ENCODE measurements at places on chromosomes 1 and 21. TPM values are rescaled to one million over a fixed set of nuclear protein-coding genes. Genes with fewer than 3 reads are reported as not detected.

Gene GJA9
- 1.7 TPM for total RNA-seq

Gene FCRL2
- 0.10 TPM for total RNA-seq

Gene RGS8
- total RNA-seq: not detected

Gene LYPD8
- total RNA-seq: 40.8 TPM

Gene AMIGO1
- 2.5 TPM for total RNA-seq

- H3K36me3 ChIP-seq: no peaks in the 10 kb centered on the region
- H3K4me1 ChIP-seq: peaks cover 8% of the 10 kb centered on the region
- peak overlapping the region; percentile 88 for H3K27ac ChIP-seq
- no peaks in the 10 kb centered on the region for H3K27me3 ChIP-seq
- H3K4me3 ChIP-seq: peak overlapping the region; percentile 62
- peak; percentile 28 for DNase-seq
Measured at GRCh38 chr1:165629848-165630628, 996 bp upstream of the MGST3 start.

DNA sequence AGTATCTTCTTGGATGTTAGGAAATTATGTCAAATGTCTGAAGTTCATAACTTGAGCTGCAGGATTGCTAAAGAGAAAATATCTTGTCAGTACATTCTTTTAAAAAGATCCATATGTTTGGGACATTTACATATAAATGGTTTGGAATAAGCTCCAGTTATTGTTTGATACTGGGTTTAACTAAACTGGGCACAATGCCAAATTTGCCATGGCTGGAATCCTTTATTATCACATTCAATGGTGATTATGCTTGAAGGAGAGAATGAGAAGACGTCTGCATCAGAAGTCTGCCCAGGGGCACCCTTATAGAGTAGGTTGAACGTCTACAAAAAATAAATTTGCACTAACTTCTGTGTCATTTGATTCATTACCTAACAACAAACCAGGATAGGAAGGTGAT is 652.5 kb downstream of the AMY1C start:
- no peaks in the 10 kb centered on the region for H3K4me1 ChIP-seq
- H3K36me3 ChIP-seq: no peaks in the 10 kb centered on the region
- H3K4me3 ChIP-seq: no peak overlapping the region
- H3K27ac ChIP-seq: no peak overlapping the region

DNA sequence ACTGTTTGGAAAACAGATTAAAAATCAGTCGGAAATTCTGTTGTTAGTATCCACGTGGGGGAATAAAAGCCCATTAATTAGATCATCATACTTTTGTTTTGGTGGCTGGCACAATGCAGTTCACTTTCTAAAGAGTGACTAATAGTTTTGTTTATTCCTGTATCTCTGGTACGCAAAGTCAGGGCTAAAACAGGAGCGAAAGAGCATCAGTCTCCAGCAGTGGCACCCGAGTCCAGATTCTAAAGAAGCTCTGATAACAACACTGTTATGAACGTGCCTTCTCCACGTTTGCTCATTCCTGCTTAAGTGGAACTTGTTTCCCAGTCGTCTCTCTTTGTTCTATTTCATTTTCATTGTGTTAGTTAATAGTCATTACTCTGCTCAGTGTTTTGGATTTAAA is 69.6 kb downstream of the HSPA13 start:
- H3K4me3 ChIP-seq: no peak overlapping the region
- DNase-seq: no peak
- no peaks in the 10 kb centered on the region for H3K4me1 ChIP-seq
- no peaks in the 10 kb centered on the region for H3K27me3 ChIP-seq
- H3K36me3 ChIP-seq: no peaks in the 10 kb centered on the region
- H3K27ac ChIP-seq: no peak overlapping the region

DNA sequence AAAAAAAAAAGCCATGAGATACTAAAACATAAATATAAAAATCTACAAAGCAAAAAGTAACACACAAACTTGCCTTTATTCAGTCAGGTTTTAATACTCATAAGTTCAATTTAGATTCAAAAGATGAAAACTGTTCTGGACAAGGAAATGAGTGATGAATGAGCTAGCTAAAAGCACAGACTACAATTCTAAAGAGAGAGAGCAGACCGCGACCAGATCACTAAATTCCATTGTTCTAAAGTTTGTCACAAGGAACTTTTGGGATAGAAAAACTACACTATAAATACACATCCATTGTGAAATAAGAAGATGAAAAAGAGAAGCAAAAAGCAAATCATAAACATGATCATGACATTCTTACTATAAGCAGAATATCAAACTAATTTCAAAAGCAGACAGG is 1.7 kb downstream of the ODF2L start:
- H3K4me1 ChIP-seq: no peaks in the 10 kb centered on the region
- H3K4me3 ChIP-seq: no peak overlapping the region
- no peak for DNase-seq
- no peaks in the 10 kb centered on the region for H3K27me3 ChIP-seq
- no peaks in the 10 kb centered on the region for H3K36me3 ChIP-seq
- H3K27ac ChIP-seq: no peak overlapping the region

DNA sequence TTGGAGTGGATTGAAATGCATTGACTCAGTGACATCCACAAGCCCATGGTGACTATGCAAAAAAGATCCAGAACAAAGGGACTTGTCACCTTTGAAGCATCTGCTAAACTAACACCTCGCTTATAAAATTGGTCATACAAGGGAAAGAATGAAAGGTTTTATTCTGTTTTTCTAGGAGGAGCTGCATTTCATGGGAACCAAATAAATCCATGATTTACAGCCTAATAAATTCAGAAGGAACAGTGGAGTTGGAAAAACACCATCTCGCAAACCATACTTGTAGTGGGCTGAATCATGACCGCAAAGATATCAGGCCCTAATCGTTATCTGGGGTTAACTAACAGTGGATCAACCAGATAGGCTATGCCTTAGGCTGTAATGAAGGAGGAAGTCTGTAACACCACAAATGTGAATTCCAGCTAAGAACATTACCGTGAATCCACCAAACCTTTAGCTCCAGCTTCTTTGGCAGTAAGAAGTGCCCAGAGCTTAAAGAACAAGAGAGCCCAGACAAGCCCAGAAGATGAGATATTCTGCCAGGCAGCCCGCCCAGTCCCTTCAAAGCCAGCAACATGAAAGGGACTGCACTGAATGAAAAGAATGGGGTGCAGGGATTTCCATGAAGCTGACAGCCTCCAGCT is 27.4 kb downstream of the RSPH1 start:
- DNase-seq: no peak
- H3K27me3 ChIP-seq: no peaks in the 10 kb centered on the region
- no peak overlapping the region for H3K4me3 ChIP-seq
- no peaks in the 10 kb centered on the region for H3K36me3 ChIP-seq
- H3K27ac ChIP-seq: peak overlapping the region; percentile 82

- H3K27me3 ChIP-seq: no peaks in the 10 kb centered on the region
- no peak overlapping the region for H3K27ac ChIP-seq
- no peak for DNase-seq
- H3K4me1 ChIP-seq: no peaks in the 10 kb centered on the region
Measured at GRCh38 chr21:36732761-36733160, 33.8 kb downstream of the SIM2 start.

DNA sequence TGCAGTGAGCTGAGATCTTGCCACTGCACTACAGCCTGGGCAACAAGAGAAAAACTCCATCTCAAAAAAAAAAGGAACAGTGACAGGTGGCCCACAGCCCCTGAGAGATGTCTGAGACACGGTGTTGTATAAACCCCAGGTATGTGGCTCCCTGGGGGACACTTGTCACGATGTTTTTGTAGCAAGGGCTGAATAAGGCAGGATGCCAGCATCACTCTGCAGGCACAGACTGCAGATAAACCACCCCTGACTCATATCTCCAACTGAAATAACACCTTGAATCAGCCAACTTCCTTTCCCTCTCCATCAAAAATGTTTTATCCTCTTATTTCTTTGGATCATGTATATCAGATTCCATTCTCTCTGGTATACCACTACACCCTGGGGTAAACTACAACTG is 52.5 kb downstream of the NMNAT2 start:
- no peaks in the 10 kb centered on the region for H3K36me3 ChIP-seq
- DNase-seq: no peak
- H3K27ac ChIP-seq: no peak overlapping the region
- H3K4me3 ChIP-seq: no peak overlapping the region

- no peak overlapping the region for H3K4me3 ChIP-seq
- no peak overlapping the region for H3K27ac ChIP-seq
- no peaks in the 10 kb centered on the region for H3K27me3 ChIP-seq
Measured at GRCh38 chr21:23398726-23399125, 2208.6 kb downstream of the MRPL39 start.

DNA sequence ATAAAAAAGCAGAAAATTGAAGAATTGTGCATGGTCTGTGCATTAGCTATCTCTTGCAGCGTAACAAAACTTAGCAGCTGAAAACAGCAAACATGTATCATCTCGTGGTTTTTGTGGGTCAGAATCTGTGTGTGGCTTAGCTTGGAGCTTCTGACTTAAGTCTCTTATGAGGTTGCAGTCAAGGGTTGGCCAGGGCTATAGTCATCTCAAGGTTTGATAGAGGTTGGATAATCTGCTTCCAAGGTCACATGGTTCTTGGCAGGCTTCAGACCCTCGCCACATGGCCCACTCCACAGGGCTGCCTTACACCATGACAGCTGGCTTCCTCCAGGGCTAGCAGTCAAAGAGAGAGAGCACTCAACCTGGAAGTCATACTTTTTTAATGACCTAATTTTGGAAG is 35.9 kb downstream of the CNST start:
- H3K4me1 ChIP-seq: no peaks in the 10 kb centered on the region
- no peak for DNase-seq
- no peaks in the 10 kb centered on the region for H3K27me3 ChIP-seq
- H3K27ac ChIP-seq: no peak overlapping the region
- no peaks in the 10 kb centered on the region for H3K36me3 ChIP-seq

DNA sequence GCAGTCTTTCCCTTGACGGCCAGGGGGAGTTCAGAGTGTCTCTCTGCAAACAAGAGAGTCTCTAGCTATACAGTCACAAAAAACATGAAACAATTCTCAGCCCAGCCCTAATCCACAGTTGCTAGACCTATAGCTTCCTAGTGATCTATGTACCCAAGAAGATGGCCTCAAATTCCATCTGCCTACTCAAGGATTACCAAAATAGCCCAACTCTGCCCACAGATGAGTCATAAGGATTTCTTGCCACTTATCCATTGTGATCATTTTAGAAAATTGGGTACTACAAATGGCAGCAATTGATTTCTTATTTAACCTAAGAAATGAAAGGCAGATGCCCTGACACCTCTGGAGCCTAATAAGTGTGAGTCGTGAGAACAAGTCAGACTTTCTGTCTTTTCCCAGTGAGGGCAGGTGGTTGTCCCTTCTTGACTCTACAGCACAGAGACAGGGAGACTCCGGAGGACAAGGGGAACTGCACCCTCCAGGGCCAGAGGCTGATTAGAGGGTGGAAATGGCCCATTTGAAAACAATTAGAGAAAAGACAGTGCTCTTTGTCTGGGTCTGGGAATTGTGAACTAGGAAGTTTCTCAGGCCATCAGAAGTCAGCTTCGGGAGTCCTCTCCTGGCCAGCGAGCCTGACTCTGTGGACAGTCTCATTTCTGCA is 65.4 kb downstream of the ABCA4 start:
- DNase-seq: no peak
- H3K36me3 ChIP-seq: no peaks in the 10 kb centered on the region

GRCh38 chr1:229012823-229013222 is 258.1 kb upstream of the RAB4A start:
- no peak overlapping the region for H3K4me3 ChIP-seq
- H3K36me3 ChIP-seq: no peaks in the 10 kb centered on the region
- no peak overlapping the region for H3K27ac ChIP-seq
- H3K4me1 ChIP-seq: no peaks in the 10 kb centered on the region
- no peaks in the 10 kb centered on the region for H3K27me3 ChIP-seq
- no peak for DNase-seq

- H3K27ac ChIP-seq: no peak overlapping the region
- no peaks in the 10 kb centered on the region for H3K36me3 ChIP-seq
- no peak for DNase-seq
- no peaks in the 10 kb centered on the region for H3K4me1 ChIP-seq
Measured at GRCh38 chr1:2088458-2088857, 38.2 kb downstream of the PRKCZ start.

DNA sequence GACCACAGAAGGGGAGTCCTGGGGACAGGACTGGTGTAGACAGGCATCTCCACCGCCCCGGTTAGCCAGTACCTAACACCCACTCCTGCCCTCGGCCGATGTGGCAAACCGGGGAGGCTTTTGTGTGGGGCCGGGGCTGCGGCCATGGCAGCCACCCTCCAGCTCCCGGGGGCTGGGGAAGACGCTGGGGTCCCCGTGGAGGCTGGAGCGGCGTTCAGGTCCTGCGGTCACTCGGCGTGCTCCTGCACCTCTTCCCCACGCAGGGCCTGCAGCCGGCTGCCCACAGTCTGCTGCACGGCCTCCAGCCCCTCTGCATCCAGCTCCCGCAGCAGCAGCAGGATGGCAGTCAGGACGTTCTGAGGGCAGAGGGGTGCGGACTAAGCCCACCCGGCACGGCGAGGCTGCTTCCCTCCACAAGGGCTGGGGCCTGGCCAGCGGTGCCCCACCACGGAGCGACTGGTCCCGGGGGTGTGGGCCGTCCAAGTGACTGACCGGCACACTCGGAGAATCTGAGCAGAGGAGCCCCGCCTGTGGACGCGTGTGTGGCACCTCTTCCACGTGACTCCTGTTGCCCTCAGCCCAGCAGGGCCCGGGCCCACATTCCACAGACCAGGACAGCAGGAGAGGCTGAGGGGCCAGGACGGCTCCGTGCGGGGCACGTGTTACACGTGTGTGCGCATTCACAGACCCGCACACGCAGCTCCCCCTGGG is 9.1 kb downstream of the CFAP410 start:
- no peaks in the 10 kb centered on the region for H3K36me3 ChIP-seq
- H3K27me3 ChIP-seq: no peaks in the 10 kb centered on the region
- no peaks in the 10 kb centered on the region for H3K4me1 ChIP-seq
- H3K27ac ChIP-seq: no peak overlapping the region

DNA sequence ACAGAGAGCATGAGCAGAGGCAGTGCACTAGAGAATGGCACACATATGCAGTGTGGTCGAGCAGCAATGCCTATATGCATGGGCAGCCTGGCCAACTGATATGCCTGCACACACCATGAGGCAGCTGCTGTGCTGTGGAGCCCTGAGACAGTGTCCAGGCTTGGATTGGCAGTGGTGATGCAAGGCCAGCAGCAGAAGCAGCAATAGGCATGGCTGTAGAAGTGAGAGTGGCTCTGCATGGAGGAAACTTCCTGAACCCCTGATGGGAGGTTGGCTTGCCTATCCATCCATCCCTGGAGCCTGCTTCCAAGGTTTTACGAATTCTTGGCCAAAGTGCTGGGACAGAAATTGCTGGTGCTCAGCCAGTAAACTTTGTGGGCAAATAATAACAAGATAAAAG is 89.7 kb downstream of the DIRAS3 start:
- H3K27me3 ChIP-seq: no peaks in the 10 kb centered on the region
- no peak for DNase-seq
- H3K27ac ChIP-seq: no peak overlapping the region
- no peaks in the 10 kb centered on the region for H3K4me1 ChIP-seq

GRCh38 chr1:84585803-84586202 is 11.6 kb upstream of the CTBS start:
- H3K4me3 ChIP-seq: no peak overlapping the region
- no peak for DNase-seq
- H3K27me3 ChIP-seq: no peaks in the 10 kb centered on the region
- no peaks in the 10 kb centered on the region for H3K36me3 ChIP-seq
- H3K4me1 ChIP-seq: no peaks in the 10 kb centered on the region
- no peak overlapping the region for H3K27ac ChIP-seq

GRCh38 chr1:28039341-28039740 is 49.1 kb downstream of the EYA3 start:
- H3K4me3 ChIP-seq: no peak overlapping the region
- no peaks in the 10 kb centered on the region for H3K4me1 ChIP-seq
- no peak overlapping the region for H3K27ac ChIP-seq
- no peaks in the 10 kb centered on the region for H3K27me3 ChIP-seq
- no peaks in the 10 kb centered on the region for H3K36me3 ChIP-seq

Data from colonic mucosa (tissue), 4 donors.